ENCODE measurements at places on chromosomes 6 and 20.

DNA sequence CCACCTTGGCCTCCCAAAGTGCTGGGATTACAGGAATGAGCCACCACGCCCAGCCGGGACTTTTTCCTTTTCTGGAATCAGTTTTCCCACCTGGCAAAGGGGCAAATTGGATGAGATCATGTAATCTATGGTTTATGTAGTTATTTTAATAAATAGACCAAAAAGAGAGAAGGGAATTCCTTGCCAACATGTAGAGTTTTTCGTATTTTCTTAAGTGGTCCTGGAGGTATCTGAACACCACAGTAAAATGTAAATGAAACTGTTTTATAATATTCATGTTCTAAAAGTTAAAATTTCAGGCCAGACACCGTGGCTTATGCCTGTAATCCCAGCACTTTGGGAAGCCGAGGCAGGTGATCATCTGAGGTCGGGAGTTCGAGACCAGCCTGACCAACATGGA lies 185.1 kb upstream of the ZNF217 start:
- DNase-seq, result no peak

GRCh38 chr20:59137532-59137931 lies 26.1 kb upstream of the ZNF831 start:
- no peak for DNase-seq

GRCh38 chr6:35218021-35218420 lies 4.3 kb downstream of the SCUBE3 start:
- no peak for DNase-seq

DNA sequence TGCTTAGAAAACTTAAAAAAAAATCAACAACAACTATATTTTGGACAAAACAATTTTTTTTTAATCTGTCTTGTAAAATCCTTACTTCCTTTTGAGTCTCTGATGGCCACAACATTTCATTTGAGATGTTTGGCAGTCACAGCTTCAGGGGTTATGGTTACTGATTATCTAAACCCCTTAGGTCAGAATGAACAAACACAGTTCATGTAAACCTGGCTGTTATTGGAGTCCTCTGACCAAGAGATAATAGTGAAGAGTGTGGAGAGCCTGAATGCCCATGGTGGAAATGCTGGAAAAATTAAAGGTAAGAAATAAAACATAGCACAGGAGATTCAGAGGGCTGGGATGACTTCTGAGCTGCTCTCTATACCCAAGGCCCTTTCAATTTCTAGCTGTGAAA lies 38.2 kb downstream of the TMX4 start:
- no peak for DNase-seq

GRCh38 chr6:52548999-52549398 lies 27.9 kb downstream of the TRAM2 start:
- DNase-seq, result no peak

DNA sequence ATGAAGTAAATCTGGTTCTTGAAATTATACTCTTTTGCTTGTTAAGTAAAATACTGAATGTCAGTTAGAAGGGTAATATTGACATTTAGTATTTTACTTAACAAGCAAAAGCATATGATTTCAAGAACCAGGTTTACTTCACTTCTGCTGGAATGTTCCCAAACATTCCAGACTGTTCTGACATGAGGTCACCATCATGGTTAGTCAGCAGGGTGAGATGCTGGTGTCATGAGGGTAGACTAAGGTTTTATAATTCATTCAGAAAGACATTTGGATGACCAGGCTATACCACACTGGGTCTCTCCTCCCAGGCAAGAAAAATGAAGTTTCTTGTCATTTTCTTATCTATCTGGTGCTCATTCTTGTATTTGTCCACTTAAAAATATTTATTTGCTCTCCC lies 414.4 kb upstream of the MMS22L start:
- DNase-seq, result no peak

DNA sequence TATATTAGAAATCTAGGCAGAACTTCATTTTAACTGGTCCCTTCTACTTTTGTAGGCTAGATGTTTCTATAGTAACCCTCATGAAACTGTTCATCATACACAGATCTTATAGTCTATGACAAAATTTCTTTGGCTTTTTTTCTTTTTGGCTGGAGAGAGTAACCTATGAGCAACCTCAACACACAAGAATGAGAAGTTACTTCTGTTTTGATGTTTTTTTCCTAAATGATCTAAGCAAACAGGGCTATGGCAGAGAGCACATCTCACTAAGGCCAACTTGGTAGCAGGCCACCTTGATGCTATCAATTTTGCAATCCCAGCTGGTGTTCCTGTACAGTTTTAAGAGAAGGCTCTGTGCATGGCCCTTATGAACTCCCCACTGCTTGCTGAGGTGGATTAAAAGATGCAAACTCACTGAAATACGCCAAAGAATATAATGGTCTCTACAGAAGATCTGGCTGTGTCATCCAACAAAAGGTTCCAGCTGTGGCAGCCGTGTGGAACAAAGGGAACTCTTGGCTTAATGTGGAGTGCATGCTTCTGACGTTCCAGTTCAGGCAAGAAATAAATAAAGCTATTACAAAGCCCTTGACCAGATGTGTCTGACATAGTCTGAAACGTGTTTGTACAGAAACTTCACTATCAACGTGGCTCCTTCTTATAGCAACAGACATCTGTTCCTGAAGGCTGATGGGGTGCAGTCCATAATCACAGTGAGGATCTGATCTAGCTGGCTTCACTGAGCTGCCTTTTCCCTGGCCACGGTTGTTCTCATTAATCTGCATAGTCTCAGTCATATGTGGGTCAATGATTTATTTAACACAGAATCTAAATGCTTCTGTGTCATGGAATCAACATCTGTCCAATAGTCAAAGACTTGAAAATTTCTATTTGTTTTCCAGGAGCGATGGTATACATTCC lies 481.1 kb downstream of the BMP2 start:
- DNase-seq, result no peak
